Aorta (tissue), 5 donors: ENCODE measurements at places on chromosomes 6 and 20. TPM values are rescaled to one million over a fixed set of nuclear protein-coding genes. Genes with fewer than 3 reads are reported as not detected.

GRCh38 chr20:35837577-35838195 is 65.9 kb downstream of the PHF20 start:
- H3K36me3 ChIP-seq, result peaks cover 3% of the 10 kb centered on the region
- H3K4me3 ChIP-seq, result no peak overlapping the region
- no peaks in the 10 kb centered on the region for H3K27me3 ChIP-seq
- H3K4me1 ChIP-seq, result no peaks in the 10 kb centered on the region
- no peak for DNase-seq

- no peak overlapping the region for H3K4me3 ChIP-seq
- H3K4me1 ChIP-seq, result no peaks in the 10 kb centered on the region
- DNase-seq, result no peak
- no peak overlapping the region for H3K27ac ChIP-seq
Measured at GRCh38 chr6:52385074-52385473, 23.1 kb downstream of the PAQR8 start.

DNA sequence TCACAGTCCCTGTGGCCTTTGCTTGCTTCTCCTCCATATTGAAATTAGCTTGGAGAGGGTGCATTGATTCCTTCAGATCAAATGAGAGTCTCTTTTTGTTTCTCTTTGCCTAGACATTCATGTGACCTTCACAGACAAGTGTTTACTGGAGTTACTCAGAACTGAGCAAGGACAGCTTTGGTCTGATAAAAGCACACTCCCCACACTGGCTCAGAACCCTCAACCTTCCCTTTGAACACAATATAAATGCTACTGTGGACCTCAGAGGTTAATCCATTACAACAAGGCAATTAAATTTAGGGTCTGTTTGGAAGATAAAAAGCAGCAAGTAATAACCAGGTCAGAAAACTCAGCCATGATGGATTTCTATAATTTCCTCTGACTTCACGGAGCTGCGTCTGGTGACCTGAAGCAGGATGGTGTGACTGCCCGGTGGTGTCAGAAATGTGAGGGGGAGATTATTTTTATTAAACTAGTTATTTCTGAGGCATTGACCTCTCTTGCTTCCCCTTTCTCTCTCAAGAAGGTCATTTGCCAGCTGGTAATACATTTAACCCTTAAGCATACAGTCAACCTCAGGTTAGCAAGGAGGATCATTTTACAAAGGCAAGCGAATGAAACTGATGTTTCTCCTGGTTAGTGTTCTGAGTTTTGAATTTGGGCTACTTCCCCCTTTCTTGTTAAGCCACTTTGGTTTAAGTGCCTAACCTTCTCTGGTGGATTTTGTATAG is 208.2 kb downstream of the CLIC5 start:
- H3K4me3 ChIP-seq, result no peak overlapping the region
- no peak overlapping the region for H3K27ac ChIP-seq
- no peaks in the 10 kb centered on the region for H3K4me1 ChIP-seq
- no peaks in the 10 kb centered on the region for H3K36me3 ChIP-seq

- no peak overlapping the region for H3K4me3 ChIP-seq
- no peaks in the 10 kb centered on the region for H3K36me3 ChIP-seq
- H3K4me1 ChIP-seq, result peaks cover 8% of the 10 kb centered on the region
Measured at GRCh38 chr20:49166534-49167449, 21.3 kb downstream of the STAU1 start.

GRCh38 chr6:7175462-7175861 is 67.7 kb downstream of the RREB1 start:
- H3K27me3 ChIP-seq, result no peaks in the 10 kb centered on the region
- no peak for DNase-seq
- peaks cover 3% of the 10 kb centered on the region for H3K4me1 ChIP-seq
- H3K36me3 ChIP-seq, result no peaks in the 10 kb centered on the region
- H3K27ac ChIP-seq, result no peak overlapping the region

GRCh38 chr20:32164984-32165735 is 42.4 kb downstream of the PLAGL2 start:
- H3K4me1 ChIP-seq, result no peaks in the 10 kb centered on the region
- no peaks in the 10 kb centered on the region for H3K27me3 ChIP-seq
- no peak overlapping the region for H3K4me3 ChIP-seq
- peaks cover 3% of the 10 kb centered on the region for H3K36me3 ChIP-seq

- no peaks in the 10 kb centered on the region for H3K36me3 ChIP-seq
- no peaks in the 10 kb centered on the region for H3K4me1 ChIP-seq
- H3K27ac ChIP-seq, result no peak overlapping the region
- H3K27me3 ChIP-seq, result no peaks in the 10 kb centered on the region
Measured at GRCh38 chr6:31058128-31058894, 48.0 kb downstream of the MUC22 start.

SRMS gene
- not detected for total RNA-seq

CALHM5 gene
- total RNA-seq, result 11.5 TPM
